Activated CD8-positive, alpha-beta memory T cell treated with anti-CD3 and anti-CD28 coated beads for 48 hours (primary cell): ENCODE measurements at places on chromosomes 11 and 22.

- no peak for DNase-seq
These were observed 571 bp downstream of the P2RX6 start for GRCh38 chr22:21015466-21016006.

DNA sequence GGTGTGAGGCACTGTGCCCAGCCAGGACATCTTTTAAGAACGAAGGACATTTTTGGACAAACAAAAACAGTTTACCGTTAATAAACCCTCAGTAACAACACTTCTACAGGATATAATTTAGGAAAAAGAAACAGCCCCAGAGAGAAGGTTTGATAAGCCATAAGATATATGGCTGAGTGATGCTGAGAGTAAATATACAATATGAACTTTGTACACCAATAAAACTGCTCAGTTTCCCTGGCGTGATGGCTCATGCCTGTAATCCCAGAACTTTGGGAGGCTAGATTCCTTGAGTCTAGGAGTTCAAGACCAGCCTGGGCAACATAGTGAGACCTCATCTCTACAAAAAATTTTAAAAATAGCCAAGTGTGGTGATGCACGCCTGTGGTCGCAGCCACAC is 11.9 kb upstream of the BBS1 start:
- no peak for DNase-seq

- no peak for DNase-seq
These were observed 84.6 kb upstream of the PARVA start for GRCh38 chr11:12292766-12293165.

GRCh38 chr22:50268655-50269113 is 1.5 kb downstream of the MAPK11 start:
- no peak for DNase-seq

GRCh38 chr11:134725716-134726639 is 313.9 kb upstream of the B3GAT1 start:
- DNase-seq, result no peak

DNA sequence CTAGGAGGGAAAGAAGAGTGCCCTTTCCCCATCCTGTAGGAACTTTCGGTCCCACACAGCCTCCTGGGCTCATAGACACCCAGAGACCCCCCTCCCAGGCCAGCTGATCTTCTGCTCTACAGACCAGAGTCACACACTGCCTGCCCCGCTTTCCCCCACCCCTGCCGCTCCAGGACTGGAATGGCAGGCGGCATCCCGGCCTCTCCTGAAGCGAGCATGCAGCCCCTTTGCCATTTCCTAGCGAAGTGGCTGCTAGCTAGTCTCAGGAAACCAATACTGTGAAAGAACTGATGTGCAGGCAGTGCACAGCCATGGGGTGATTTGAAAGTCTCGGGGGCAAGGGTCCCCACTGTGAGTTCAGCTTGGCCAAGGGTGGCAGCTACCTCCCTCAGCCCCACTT is 8.3 kb downstream of the PICK1 start:
- no peak for DNase-seq

DNA sequence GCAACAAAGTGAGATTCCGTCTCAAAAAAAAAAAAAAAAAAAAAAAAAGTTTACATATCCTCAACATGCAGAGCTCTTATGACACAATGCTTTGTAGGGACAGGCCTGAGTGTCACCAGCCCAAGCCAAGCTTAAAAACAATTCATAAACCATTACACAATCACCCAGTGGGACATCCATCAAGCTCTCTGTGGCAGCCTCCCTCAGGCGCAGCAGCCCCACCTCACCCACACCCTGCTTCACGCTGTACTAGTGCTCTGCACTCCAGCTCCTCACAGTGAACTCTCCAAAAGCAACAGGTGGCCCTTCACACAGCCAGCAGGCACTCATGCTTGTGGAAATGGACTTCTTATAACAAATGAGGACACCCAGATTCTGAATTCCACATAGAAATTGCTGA is 3.5 kb upstream of the FOXRED2 start:
- no peak for DNase-seq

DNA sequence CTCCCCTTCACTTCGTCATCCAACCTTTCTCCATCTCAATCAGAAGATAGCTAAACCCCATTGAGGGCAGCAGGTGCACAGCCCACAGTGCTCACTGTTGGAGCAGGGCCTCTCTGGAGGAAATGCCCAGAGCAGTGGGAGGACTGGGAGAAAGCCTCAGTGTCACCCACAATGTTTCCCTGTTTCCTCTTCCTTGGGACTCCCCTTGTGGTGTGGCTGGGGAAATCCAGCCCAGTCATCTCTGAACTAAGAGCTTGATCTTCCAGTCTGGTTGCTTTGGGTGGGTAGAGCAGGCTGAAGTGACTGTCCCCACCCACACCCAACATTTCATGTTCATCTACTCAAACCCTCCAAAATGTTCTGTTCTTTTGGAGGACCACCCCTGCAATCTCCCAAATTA is 29.8 kb upstream of the EED start:
- DNase-seq, result peak; percentile 50

- no peak for DNase-seq
These were observed 13.2 kb upstream of the USP18 start for GRCh38 chr22:18136563-18137320.

- DNase-seq, result no peak
These were observed 40.2 kb downstream of the HTR3A start for GRCh38 chr11:114015117-114015516.

GRCh38 chr11:105368711-105369110 is 229.1 kb upstream of the CARD18 start:
- DNase-seq, result no peak

- no peak for DNase-seq
These were observed 147.9 kb upstream of the DDI1 start for GRCh38 chr11:103888541-103888951.

DNA sequence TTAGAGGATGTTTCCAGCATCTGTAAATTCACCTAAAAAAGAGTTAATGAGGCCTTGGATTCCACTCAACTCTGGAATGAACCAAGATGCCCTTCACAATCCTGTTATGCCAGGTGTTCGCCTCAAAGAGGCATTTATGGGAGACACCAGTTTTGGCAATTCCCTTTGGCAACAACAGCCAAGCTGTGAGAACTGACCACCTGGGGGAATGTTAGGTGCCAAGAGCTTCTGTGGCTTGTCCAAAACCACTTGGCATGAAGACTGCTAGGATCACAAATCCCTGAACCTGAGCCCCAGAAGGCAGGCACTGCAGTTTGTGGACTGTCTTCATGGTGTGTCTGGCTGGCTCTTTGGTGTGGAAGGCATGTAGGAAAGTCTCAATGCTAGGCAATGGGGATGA is 164.4 kb upstream of the BDNF start:
- no peak for DNase-seq

- DNase-seq, result no peak
These were observed 81.4 kb downstream of the PPP6R3 start for GRCh38 chr11:68541991-68542390.

DNA sequence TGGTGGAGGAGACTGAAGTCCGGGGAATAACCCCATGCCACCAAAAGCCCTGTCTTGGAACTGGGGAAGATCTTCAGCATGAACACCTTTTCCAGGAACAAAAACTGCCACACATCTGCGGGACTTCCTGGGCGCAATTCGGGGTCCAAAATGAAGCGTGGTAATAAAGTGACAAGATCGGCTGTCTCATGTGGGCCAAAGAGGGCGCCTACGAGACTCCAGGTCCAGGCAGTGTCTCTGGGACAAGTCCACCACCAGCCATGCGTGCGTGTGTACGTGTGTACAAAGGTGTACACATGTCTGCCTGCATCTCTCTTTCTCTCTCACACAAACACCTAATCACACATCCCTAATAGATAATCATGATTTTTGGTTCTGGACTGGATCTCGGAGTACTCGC is 8.9 kb upstream of the MYBPC3 start:
- DNase-seq, result no peak

DNA sequence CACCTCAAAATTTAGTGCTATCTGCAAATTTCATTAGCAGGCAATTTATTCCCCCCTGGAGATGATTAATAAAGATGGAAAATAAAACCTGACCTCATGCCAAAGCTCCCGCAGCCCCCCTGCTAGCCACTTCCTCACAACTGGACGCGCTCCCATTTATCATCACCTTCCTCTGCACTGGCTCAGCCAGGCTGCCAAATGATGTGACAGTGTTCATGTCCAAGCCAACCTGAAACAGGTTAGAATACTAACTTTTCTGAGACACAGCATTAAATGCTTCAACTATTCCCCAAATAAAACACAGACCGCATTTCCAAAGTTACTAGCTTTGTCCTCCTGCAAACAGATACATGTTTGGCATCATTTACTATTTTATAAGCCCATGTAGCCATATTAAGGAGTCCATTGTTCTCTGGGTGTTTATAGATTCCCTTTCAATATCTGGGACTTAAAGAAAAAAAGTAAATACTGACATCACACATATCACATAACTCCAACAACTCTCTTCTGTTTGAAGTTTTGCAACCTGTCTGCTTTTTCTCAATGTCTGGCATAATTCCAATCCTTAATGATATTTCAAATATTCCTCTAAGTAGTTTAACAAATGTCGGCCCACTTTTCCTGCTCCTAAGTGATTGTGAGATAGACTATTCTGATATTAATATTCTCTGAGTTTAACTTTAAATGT is 829.7 kb upstream of the FAT3 start:
- DNase-seq, result no peak

GRCh38 chr11:34327804-34328631 is 29.8 kb downstream of the ABTB2 start:
- no peak for DNase-seq
